ENCODE measurements at places on chromosomes 4 and X.

- DNase-seq, result no peak
Measured at GRCh38 chrX:140505421-140506337, 810 bp upstream of the SOX3 start.

DNA sequence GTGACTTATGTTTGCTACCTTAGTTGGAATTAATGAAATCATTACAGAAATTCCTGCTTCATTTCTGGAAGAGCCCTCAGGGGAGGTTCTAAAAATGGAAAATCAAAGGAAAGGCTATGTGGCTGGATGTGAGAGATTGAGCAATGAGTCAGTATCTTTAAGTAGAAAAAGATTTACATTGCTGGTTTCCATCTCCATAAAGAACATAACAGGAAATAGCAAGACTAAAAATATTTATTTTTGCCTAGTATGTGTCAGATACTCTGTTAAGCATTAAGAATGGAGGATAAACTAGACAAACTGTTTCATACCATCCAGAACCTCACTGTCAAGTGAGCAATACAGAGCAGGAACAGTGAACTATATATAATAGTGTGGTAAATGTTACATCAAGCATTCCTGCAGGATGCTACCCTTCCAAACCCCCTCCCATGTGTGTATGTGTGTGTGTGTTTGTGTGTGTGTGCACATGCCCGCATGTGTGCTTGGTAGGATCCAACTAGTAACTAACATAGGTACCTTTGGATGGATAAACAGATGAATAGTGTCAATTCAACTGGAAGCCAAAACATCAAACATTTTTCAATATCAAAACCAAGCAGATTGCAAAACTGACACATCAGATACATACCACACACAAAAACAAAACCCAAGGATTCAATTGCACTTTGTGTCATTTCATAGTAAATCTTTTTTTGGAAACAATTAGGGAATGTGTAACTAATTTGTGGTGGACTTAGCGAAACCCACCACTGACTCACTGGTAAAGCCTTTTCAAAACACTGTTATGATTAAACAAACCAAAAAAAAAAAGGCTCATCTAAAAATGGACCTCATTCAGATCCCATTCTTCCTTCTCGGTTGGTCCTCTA, 223.4 kb downstream of the SHROOM3 start:
- no peak for DNase-seq

- DNase-seq, result no peak
Measured at GRCh38 chr4:2850966-2851798, 7.5 kb downstream of the ADD1 start.

DNA sequence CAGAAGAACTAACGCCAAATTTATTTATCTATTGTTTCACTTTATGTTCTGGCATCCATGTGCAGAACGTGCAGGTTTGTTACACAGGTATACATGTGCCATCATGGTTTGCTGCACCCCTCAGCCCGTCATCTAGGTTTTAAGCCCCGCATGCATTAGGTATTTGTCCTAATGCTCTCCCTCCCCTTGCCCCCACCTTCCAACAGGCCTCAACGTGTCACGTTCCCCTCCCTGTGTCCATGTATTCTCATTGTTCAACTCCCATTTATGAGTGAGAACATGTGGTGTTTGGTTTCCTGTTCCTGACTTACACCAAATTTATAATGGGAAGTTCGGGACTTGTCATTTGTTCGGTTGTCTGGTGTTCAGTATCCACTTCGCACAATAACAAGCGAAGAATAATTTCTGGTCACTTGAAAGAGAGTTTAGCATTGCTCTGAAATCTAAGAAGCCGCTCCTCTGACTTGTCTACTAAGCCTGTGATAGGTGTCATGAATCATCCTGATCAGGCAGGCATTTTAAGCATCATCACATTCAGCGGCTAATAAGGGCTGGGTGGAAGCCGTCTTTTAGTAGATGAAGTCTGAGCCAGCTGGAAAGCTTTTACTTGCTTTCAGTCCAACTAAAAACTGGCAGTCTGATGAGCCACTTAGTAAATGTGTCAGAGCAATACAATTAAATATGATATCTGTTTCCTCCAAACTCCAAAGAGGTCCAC, 1065.7 kb upstream of the PABPC4L start:
- no peak for DNase-seq

GRCh38 chr4:2081540-2081939, 22.4 kb downstream of the NAT8L start:
- DNase-seq, result no peak

GRCh38 chrX:3521396-3521795, 174.9 kb upstream of the MXRA5 start:
- no peak for DNase-seq
